ENCODE measurements at places on chromosomes 7 and 10. TPM values are rescaled to one million over a fixed set of nuclear protein-coding genes. Genes with fewer than 3 reads are reported as not detected.
A peak's percentile ranks its signal among the peaks of the same experiment; 100 is the strongest.

LIPK gene
- not detected for total RNA-seq

ARHGEF35 gene
- total RNA-seq = 3.4 TPM

GRCh38 chr7:148950806-148951205, 66.7 kb upstream of the EZH2 start:
- DNase-seq = no peak

- peak; percentile 87 for DNase-seq
Measured at GRCh38 chr10:104260775-104261115, 6.1 kb downstream of the GSTO1 start.

DNA sequence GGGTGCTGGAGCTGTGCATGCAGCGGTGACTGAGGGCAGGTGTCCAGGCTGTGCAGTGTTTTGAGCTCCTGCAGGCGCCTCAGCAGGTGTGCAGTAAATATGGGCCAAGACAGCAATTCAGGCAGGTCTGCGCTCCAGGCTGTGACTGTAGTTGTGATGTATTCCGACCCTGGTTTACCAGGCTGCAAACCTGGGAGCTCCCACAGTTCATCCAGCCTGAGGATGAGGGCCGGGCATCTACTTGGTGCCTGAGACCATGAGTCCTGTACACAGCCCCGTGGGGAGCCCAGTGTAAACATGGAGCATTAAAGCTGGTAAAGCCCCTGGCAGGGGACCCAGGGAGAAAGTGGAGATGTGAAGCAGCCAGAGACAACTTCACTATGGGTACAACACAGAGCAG, 82.8 kb downstream of the VOPP1 start:
- DNase-seq = no peak

NPSR1 gene
- total RNA-seq = not detected

DNA sequence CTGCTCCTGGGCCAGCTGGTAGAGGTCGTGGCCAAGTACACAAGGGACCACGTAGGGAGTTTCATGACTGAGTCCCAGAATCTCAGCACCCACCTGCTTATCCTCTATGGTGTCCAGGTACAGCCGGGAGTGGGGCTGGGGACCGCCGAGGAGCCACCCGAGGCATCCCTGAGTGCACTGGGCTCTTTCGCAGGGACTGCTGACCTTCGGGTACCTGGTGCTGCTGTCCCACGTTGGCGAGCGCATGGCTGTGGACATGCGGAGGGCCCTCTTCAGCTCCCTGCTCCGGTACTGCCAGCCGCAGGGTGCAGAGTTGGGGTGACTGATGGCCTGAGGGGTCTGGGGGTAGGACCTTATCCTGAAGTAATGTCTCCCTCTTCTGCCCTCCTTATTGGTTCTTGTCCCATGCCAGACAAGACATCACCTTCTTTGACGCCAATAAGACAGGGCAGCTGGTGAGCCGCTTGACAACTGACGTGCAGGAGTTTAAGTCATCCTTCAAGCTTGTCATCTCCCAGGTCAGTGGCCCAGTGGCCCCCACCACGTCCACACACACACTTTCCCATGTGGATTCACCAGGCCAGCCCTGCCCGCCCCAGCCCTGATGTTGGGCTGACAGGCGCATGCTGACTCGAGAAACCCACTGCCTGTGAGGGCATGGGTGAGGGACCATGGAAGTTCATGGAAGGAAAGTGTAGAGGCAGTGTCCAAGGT, 6.2 kb downstream of the ABCB8 start:
- no peak for DNase-seq

- DNase-seq = no peak
Measured at GRCh38 chr7:158133515-158134271, 453.9 kb downstream of the PTPRN2 start.

RARRES2 gene
- not detected for total RNA-seq

FRAT1 gene
- total RNA-seq = 1.8 TPM

Measured in GM23248 (cell line).